GM12878 (cell line): ENCODE measurements at places on chromosomes 12 and 14. TPM values are rescaled to one million over a fixed set of nuclear protein-coding genes. Genes with fewer than 3 reads are reported as not detected.

GRCh38 chr12:130665753-130666152, 50.3 kb downstream of the RIMBP2 start:
- DNase-seq, result no peak

GRCh38 chr14:53640695-53641094, 315.9 kb downstream of the BMP4 start:
- DNase-seq, result no peak

GRCh38 chr12:112844814-112845565, 53.4 kb downstream of the RPH3A start:
- DNase-seq, result no peak

DNA sequence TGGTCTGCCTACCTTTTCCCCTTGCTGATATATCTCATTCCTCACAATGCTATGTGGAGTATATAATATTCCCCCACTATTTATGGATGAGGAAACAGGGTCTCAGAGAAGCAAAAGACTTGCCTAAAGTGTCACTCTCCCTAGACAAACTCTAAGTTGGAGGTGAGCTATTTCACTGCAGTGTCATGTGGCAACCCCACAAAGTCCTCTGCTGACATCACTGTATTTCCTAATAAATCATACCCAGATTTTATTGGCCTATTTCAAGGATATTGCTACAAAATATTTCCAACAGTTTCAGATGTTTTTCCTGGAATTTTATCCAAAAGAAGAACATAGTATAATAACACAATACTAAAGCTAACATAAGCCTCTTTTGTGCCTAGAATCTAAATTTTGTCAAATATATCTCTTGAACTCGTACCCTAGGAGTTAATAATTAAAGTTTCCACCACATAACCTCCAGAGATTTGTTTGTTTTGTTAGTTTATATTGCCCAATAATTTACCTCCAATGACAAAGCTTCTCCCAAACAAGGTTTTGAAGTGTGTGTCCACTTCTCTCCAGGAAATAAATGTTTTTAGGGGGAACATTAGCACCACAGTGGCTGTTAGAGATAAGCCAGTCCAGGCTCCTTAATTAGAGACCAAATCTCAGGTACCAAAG, 215.1 kb downstream of the ASCL1 start:
- DNase-seq, result no peak

- DNase-seq, result no peak
Measured at GRCh38 chr12:47165934-47166333, 86.2 kb upstream of the AMIGO2 start.

DNA sequence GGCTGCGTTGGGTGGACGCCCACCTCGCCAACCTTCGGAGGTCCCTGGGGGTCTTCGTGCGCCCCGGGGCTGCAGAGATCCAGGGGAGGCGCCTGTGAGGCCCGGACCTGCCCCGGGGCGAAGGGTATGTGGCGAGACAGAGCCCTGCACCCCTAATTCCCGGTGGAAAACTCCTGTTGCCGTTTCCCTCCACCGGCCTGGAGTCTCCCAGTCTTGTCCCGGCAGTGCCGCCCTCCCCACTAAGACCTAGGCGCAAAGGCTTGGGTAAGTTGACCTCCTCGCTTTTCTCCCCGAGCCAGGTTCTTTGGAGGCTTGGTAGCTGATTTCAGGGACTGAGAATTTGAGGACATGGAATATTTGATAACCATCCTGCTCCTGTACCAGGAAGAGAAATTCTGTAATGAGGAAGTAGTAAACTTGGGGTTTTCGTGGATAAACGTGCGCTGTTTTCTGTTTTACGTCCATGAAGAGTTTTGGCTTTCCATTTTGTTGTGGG, 530 bp downstream of the APAF1 start:
- no peak for DNase-seq

GRCh38 chr12:47491516-47492305, 214.1 kb downstream of the RPAP3 start:
- no peak for DNase-seq

- peak; percentile 76 for DNase-seq
Measured at GRCh38 chr12:103548622-103549601, 38.2 kb upstream of the STAB2 start.

The KRT3 gene
- not detected in 2 replicates for polyA plus RNA-seq

The RTN1 gene
- 0.31 and 0.55 TPM in 2 replicates for polyA plus RNA-seq

The C12orf54 gene
- polyA plus RNA-seq, result 3.6 and 4.2 TPM in 2 replicates

The BICDL1 gene
- 0.76 and 1.7 TPM in 2 replicates for polyA plus RNA-seq
